Esophagus muscularis mucosa (tissue), 4 donors: ENCODE measurements at places on chromosomes 11 and 22. TPM values are rescaled to one million over a fixed set of nuclear protein-coding genes. Genes with fewer than 3 reads are reported as not detected.

- no peak overlapping the region for H3K4me3 ChIP-seq
- H3K27me3 ChIP-seq: no peaks in the 10 kb centered on the region
- H3K36me3 ChIP-seq: no peaks in the 10 kb centered on the region
- peaks cover 48% of the 10 kb centered on the region for H3K4me1 ChIP-seq
These were observed 140.8 kb downstream of the CCDC81 start for GRCh38 chr11:86515297-86516094.

SCO2 gene
- 3.1 TPM for total RNA-seq

SCUBE1 gene
- 33.3 TPM for total RNA-seq

KCNK7 gene
- total RNA-seq: 1.1 TPM

CHADL gene
- 12.8 TPM for total RNA-seq

DNA sequence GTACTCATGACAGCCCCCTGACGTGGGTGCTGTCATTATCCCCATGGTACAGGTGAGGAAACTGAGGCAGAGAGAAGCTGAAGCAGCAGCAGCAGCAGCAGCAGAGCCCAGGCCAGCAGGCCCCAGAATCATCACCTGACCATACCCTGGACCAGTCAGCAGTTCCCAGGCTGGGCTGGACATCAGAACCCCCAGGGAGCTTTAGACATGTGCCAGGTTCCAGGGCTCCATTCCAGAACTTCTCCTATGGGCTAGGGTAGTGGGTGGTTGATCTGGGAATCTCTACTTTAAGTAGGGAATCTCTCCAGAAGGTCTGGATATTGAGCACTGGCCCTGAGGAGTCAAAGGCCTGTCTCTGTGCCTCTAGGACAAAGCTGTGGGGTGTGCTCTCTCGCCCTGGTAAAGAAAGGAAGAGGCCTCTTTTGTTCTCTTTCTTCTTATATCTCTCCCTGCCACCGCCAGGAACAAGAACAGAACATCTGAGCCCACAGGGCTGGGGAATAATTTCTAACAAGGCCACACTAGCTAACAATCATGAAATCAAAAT is 26.6 kb downstream of the MAFF start:
- peak overlapping the region; percentile 72 for H3K27ac ChIP-seq
- H3K27me3 ChIP-seq: no peaks in the 10 kb centered on the region
- H3K4me3 ChIP-seq: no peak overlapping the region
- DNase-seq: no peak

PDE2A gene
- 68.8 TPM for total RNA-seq

RNF121 gene
- 13.7 TPM for total RNA-seq

OR51E2 gene
- total RNA-seq: 1.1 TPM
